H4 (cell line): ENCODE measurements at places on chromosomes 6 and 20.

GRCh38 chr6:93059911-93060310 lies 359.4 kb downstream of the EPHA7 start:
- DNase-seq = no peak

DNA sequence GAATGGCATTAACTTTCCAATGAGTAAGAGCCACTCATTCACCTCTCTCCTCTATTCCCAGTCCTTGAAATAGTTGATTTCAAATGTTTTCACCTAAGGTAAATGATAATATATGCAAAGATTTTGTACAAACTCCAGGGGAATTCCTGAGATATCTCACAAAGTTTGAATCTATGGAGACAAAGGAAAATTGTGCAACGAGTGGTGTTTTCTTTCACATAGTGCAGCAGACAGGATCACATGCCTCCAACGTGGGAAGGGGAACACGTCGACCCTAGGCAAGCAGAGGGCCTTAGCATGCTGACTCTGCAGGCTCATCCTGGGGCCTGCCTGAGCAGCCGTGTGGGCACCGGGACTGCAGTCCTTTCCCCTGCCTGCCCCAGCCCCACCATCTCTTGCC lies 195.6 kb upstream of the THBS2 start:
- no peak for DNase-seq

DNA sequence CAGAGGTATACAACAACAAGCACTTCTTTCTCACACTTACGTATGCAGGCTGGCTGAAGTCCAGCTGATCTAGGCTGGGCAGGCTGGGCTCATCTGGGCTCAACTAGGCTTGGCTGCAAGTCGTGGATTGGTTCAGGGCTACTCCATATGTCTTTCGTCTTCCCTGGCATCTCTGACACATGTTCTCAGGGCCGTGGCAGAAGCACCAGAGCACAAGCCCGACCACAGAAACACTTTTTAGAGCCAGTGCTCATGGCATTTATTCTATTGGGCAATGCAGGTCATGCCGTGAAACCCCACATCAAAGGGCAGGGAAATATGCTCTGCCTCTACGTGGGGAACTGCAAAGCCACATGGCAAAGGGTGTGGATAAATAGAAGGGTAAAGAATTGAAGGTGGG lies 93.8 kb downstream of the RIN2 start:
- no peak for DNase-seq

DNA sequence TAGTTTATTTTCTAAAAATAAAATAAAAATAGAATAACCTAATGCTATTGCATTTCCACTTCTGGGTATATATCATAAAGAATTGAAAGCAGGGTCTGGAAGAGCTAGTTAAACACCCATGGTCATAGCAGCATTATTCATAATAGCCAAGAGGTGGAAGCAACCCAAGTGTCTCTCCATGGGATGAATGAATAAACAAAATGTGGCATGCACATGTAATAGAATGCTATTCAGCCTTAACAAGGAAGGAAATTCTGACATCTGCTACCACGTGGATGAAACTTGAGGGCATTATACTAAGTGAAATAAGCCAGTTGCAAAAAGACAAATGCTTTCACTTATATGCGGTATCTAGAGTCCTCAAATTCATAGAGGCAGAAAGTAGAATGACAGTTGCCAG lies 130.8 kb downstream of the TIAM2 start:
- no peak for DNase-seq

DNA sequence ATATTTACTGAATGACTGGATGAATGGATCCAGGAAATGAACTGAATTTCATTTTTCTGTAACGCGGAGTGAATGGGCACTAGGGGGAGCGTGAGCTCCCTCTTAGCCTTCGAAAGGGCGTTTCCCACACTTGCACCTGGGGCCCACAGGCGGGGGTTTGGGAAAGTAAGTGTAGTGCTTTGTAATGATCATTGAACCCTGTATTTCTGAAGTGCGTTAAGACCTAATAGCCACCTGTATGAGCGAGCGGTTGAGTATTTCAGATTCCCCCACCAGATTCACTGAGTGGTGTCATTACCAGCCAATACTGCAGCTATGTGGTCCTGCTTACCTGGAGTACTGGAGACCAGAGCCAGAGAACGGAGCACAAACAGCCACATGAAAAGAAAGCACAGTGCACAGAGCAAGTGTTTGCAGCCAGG lies 10.5 kb downstream of the SYTL3 start:
- DNase-seq = no peak

- DNase-seq = no peak
Measured at GRCh38 chr6:110874880-110875547, 429 bp downstream of the AMD1 start.
